ENCODE measurements at places on chromosomes 13 and 19. TPM values are rescaled to one million over a fixed set of nuclear protein-coding genes. Genes with fewer than 3 reads are reported as not detected.

RPL13A gene
- 1,887 TPM for total RNA-seq

RXFP2 gene
- total RNA-seq = not detected

IFI30 gene
- 29.0 TPM for total RNA-seq

TMEM255B gene
- total RNA-seq = 0.43 TPM

PTPRS gene
- 114 TPM for total RNA-seq

EPSTI1 gene
- total RNA-seq = 15.1 TPM

KLK3 gene
- total RNA-seq = not detected

NCR1 gene
- total RNA-seq = not detected

ZNF681 gene
- total RNA-seq = 0.32 TPM

FAM83E gene
- 0.32 TPM for total RNA-seq

PCDH20 gene
- total RNA-seq = under 0.01 TPM

GSX1 gene
- total RNA-seq = not detected

ZNF560 gene
- 0.86 TPM for total RNA-seq

ZNF208 gene
- total RNA-seq = under 0.01 TPM

PROZ gene
- total RNA-seq = not detected

PAF1 gene
- total RNA-seq = 33.2 TPM

ZIC2 gene
- total RNA-seq = not detected

ZIC5 gene
- not detected for total RNA-seq

Measured in fibroblast of villous mesenchyme (primary cell).